ENCODE measurements at places on chromosomes 6 and 20.

GRCh38 chr20:44734938-44735337 lies 10.7 kb upstream of the KCNK15 start:
- peak; percentile 80 for DNase-seq

GRCh38 chr20:2224368-2224639 lies 71.5 kb upstream of the TGM3 start:
- DNase-seq = no peak

DNA sequence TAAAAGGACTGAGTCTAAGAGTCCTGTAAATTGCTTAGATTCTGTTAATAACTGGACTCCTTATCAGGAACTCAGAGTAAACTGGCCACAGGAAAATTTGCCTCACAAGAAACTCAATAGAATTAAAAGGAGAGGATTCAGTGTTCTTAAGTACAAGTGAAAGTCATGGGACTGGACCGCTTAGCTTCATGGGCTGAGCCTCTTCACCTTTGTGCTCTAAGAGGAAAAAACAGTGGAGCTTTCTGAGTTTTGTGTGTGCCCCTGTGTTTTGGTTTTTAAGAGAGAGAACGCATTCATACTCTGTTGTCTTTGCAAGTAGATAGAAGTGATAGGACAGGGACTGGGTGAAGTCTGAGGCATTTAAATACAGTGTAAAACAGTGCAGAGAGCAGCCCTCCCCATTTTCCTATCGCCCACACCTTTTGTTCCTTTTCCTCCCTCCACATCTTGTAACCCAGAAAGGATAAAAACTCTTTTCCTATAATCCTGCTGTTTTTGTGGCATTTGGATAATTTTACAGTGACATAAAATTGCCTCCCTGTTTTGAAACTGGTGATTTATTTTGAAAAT lies 49.6 kb downstream of the FOXO3 start:
- no peak for DNase-seq

DNA sequence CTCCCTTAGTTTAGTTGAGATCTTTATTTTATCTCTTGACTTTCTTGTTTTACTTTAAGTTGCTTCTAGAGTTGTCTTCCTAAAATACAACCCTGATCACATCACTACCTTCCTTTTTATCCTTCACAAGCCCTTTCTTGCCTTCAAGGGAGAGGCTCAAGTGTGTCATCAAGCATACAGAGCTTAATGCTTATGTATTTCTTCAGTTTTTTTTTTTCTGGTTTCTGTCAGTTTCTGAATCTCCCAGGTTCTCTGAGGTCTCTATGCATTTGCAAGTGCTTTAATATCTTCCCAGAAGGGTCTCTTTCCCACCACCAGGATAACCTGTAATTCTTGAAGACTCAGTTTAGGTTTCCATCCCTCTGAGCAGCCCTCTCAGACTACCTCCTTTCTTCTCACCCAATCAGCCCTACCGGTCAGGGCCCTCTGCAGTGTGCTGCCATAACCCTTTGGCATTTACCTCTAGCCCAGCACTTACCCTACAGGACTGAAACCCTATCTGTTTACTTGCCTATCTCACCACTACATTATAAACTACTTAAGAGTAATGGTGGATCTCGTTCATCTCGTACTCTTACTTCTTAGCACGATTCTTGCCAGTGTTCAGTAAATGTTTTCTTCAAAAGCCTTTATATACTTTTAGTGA lies 36.9 kb downstream of the EYA4 start:
- no peak for DNase-seq

- peak; percentile 35 for DNase-seq
These were observed 184.5 kb upstream of the RAB32 start for GRCh38 chr6:146359131-146359530.

DNA sequence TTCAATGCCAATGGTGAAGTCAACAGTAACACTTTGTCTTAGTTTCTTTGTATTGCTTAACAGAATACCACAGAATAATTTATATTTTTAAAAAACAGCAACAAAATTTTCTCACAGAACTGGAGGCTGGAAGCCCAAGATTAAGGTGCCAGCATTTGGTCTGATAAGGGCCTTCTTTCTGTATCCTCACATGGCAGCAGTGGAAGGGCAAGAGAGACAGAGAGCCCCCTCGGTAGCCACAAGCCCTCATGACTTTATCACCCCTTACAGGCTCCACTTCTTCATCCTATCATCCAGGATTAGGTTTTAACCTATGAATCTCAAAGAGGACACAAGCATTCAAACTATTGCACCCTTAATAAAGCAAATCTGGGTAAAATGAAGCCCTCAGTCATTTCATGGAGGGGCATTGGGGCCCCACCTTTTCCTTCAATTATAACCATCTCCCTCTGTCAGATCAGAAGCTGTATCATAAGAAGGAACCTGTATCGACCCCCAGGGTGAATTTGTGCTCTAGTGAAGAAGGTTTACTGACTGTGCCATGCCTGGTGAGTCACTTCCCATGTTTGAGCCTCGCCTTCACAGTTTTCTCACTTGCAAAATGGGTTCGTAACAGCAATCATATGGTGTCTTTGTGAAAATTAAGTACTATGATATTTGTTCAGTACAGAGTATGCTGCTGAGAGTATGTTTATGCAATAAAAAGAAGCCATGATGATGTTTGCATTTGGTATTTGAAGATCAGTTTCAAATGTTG lies 178.2 kb downstream of the LRFN2 start:
- DNase-seq = no peak

DNA sequence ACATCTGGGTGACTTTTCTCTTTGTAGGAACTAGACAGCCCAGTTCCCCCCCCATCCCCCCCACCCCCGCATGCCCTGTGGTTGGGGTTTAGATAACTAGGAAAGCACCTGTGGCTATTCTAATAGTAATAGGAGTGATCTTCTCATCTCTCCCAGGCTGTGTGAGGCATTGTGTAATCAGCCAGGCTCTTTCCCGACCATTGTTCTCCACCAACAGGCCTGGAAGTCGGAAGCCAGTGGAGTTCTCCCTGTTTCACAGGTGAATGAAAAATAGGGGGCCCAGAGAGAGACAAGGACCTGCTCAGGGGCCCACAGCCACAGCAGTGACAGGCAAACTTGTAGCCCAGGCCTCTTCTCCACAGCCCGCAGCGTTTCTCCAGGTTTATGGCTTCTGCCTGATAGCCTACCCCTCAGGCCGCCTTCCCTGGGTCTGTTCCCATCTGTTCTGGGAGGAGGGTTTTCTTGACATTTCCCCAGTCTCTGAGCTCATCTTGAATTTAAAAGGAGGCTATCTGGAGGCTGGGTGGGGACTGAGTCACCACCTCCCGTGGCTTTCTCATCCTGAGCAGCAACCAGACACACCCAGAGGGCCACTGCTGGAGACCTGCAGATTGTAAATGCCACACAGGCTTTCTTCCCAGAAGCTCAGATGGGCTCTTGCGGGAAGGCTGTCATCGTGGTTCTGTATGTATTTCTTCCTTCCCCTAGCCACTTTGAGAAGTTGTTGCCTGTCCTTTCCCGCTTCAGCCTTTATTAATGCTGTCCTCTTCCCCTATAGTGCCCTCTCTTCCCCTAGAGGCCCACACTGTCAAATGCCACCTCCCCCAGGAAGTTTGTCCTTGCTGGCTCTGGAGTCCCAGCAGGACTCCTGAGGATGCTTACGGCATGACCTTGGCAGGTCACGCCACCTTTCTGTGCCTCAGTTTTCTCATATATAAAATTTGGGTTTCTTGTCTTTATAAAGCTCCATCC lies 75.9 kb upstream of the MYL9 start:
- peak; percentile 65 for DNase-seq

GRCh38 chr6:53342217-53342616 lies 6.5 kb downstream of the ELOVL5 start:
- no peak for DNase-seq

GRCh38 chr20:54138427-54138826 lies 35.4 kb downstream of the CYP24A1 start:
- DNase-seq = no peak

DNA sequence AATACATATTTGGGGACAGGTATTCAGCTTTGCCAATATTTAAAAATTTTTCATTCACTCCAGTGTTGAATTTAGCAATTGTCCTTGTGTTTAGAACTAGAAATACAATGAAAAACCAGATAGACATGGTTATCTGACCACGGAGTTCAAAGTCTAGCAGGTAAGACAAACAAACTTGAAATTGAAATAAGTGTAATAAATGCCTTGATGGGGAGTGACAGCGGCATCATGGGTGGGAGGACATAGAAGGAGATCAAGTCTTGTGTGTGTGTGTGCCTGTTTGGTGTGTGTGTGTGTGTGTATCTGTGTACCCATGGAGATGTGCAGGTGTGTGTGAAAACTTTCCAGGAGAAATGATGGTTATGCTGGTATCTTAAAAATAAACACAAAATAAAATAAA lies 750.0 kb upstream of the CITED2 start:
- no peak for DNase-seq

DNA sequence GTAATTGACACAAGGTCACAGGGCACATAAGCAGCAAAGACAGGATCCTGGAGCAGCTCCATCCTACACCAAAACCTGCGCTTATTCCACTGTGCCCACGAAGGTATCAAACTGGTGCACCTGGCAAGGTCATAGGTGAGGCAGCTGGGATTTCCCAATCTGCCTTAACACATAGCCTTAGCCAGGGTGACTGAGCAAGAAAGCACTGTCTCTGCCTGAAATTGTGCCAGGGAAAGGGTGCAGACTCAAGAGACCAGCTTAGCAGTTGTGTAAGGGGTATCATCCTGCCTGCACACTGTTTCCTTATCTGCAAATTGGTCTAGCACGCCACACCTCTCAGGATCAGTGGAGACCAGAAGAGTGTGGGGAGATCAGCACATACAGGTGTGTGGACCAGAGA lies 82.8 kb downstream of the MAFB start:
- DNase-seq = no peak

DNA sequence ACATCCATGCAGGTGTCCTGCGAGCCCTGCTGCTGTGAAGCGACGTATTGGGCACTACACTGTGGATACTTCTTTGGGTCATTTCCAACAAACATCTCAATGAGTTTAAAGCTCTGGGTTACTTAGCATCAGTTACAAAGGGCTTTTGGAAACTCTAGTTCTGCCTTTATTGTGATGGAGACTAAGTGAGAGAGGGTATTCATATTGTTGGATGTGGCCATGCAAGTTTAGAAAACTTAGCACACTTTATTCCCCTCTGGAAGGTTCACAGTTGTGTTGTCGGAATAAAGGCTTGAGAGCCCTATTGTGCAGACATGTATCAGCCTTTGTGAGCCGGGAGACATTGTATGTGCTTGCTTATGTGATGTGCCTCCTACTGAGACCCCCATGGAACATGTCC lies 22.1 kb downstream of the DUSP22 start:
- no peak for DNase-seq

- no peak for DNase-seq
These were observed 511.7 kb upstream of the NOX3 start for GRCh38 chr6:155967322-155967721.

- DNase-seq = no peak
These were observed 65.8 kb upstream of the RPS6KA2 start for GRCh38 chr6:166692723-166693302.

DNA sequence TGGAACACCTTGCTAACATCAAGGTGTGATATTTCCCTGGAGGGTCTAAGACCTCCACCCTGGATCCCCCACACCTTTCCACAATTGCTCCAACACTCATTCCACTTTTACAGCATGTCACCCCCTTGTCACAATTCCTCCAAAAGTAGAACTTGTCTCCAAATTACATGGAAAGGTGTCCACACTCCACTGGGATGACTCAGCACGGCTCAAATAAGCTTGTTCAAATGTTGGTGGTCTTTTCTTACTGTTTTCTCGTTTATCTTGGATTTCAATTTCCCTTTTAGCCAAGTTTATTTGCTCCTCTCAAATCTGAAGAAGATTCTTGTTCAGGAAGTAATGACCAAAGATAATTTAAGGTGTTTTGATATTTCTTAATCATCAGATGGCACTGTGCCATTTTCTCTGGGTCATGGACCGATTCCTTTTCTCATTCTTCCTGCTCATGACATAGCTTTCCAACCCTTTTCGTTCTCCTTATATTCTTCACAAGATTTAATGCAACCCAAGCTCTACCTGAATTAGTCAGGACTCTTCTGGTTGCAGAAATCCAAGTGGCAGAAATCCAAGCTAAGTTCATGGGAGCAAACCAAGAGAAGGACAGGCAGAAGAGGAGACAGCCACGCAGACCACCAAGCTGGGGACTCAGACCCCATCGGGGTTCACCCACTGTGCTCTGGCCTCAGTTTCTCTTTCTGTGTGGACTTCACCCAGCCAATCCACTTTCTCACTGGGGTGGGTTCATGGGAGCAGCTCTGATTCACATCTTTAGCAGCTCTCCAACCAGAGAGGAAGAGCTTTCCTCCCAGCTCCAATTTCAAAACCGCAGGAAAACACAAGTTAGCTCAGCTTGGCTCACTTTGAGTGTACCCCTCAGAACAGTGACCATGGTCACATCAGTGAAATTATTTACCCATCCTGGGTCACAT lies 110.5 kb upstream of the CDYL start:
- no peak for DNase-seq

DNA sequence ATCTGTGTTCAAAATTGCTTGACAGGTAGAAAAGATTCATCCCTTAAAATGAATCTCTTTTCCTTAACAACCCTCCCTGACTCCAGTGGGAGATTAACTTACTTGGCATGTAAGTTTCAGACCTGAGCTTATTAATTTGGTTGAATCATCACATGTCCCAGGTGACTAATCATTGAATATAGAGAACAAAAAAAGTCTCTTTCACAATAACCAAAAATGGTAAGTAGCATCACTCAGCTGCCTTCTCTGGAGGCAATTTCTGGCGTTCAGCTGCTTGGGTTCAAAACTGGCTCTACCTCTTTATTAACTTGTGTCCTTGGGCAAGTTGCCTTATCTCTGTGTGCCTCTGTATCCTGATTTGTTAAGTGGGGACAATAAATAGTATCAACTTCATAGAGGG lies 2.9 kb downstream of the C6orf141 start:
- no peak for DNase-seq

GRCh38 chr20:61391812-61392520 lies 139.9 kb downstream of the CDH4 start:
- DNase-seq = no peak

DNA sequence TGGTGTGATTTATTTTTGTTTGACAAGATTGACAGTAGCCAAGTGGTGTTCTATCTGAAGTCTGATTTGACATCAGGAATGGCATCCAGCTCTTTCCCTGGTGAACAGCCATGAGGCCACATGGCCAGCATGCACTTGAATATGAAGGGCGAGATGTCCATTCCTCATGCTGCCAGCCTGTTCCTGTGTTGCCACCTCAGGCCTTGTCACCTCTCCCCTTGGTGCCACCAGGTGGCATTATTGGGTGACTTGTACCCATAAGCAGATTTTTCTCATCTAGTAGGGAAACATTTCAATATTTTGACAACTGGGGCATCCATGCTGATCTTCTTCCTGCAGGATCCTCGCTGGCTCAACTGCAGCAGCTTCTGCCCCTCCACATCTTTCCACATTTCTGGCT lies 199.1 kb downstream of the ERMARD start:
- peak; percentile 12 for DNase-seq

GRCh38 chr6:54730767-54731630 lies 115.6 kb upstream of the FAM83B start:
- DNase-seq = no peak

DNA sequence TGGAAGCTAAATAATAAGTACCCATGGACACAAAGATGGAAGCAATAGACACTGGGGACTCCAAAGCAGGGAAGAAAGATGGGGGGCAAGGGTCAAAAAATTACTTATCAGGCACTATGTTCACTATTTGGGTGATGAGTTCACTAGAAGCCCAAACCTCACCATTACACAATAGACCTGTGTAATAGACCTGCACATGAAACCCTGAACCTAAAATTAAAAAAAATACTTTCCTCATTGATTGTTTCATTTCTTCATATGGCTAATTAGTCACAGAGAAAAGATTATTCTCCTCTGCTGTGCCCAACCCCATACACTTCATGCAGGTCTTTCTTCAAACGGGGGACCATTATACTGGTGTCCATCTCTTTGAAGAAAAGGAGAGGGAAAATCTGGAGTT lies 213.0 kb upstream of the DTNBP1 start:
- DNase-seq = no peak

GRCh38 chr6:1013656-1014430 lies 298.1 kb upstream of the FOXQ1 start:
- no peak for DNase-seq
